ENCODE measurements at places on chromosomes 13 and 19.

DNA sequence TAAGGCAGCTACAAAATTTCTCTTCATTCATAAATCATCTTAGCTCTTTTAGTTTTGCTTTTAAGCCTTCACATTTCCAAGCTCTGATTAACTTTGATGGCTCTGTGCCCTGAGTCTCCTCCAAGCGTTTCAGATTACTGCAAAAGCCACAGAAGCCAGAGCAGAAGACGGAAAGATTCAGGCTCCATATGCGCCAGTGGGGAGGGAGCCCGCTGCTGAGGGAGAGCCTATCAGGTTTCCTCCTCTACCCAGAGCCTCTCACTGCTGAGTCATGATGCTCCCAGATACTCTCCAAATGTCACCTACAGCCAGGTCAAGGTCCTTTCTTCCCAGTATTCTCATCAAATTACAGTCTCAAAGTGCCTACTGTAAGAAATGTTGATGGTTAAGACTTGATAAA, 193.6 kb downstream of the RAP2A start:
- H3K27me3 ChIP-seq = no peaks in the 10 kb centered on the region
- no peak overlapping the region for H3K27ac ChIP-seq
- no peaks in the 10 kb centered on the region for H3K36me3 ChIP-seq
- H3K4me3 ChIP-seq = no peak overlapping the region

DNA sequence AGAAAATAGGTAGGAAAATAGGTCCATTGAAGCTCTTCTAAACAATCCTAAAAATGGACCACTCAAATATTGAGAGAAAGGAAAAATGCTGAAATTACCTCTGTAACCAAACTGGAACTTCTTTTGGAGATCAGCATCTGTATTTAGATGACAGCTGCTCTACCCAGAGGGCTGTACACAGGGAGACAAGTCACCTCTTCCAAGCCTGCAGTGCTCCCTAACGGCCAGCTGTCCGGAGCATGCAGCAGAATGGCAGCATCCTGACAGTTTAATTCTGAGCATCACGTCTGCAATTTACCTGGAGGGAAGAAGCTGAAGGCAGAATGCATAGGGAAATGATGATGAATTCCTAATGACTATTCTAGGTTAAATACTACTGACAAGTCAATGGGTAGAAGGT, 62.8 kb upstream of the DIAPH3 start:
- H3K4me1 ChIP-seq = peaks cover 2% of the 10 kb centered on the region
- H3K27me3 ChIP-seq = peaks cover 2% of the 10 kb centered on the region
- no peaks in the 10 kb centered on the region for H3K36me3 ChIP-seq
- no peak overlapping the region for H3K4me3 ChIP-seq
- H3K27ac ChIP-seq = no peak overlapping the region

DNA sequence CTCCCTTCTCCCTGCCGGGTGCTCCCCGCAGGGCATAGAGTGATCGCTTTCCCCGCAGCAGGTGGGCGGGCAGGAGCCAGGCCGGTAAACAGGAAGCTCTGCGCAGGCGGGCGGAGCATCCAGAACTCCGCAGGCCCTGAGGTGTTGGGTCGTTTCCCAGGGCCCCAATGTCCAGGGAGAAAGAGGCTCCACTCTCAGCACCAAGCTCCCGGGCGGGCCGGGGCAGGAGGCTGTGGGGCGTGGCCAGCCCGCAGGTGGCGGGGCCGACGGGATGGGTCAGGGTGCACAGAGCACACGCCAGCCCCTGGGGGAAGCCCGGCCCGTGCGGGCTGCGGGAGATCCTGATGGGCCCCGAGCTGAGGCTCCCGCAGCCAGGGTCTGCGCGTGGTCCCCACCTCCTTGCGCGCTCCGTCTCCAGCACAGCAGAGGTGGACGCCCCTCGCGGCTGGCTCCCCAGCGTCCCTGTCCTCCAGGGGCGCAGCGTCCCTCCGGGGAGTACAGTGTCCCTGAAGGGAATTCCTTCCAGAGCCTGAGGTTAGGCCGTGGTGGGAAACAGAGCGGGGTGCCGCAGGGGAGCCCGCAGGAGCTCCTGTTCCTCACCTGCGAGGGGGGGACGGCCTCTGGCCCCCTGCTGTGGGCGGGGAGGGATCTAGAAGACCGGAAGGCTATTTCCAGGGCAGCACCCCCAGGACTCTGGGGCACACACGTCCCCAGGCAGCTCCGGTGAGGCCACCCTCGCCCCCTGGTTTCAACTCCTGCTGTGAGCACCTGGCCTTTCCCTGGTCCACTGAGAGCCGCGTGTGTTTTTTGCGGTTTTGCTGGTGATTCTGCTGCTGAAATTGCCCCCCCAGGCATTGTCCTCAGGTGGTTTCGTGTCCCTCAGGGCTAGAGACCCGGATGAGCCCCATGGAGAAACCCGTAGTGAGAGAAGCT, 12.2 kb downstream of the PIP5K1C start:
- H3K27me3 ChIP-seq = no peaks in the 10 kb centered on the region
- H3K4me3 ChIP-seq = no peak overlapping the region
- peak overlapping the region; percentile 20 for H3K27ac ChIP-seq
- DNase-seq = peak; percentile 87
- H3K36me3 ChIP-seq = peaks cover 13% of the 10 kb centered on the region

GRCh38 chr19:32403291-32403995, 2.1 kb upstream of the DPY19L3 start:
- H3K27ac ChIP-seq = no peak overlapping the region
- peaks cover 2% of the 10 kb centered on the region for H3K36me3 ChIP-seq
- no peak for DNase-seq

DNA sequence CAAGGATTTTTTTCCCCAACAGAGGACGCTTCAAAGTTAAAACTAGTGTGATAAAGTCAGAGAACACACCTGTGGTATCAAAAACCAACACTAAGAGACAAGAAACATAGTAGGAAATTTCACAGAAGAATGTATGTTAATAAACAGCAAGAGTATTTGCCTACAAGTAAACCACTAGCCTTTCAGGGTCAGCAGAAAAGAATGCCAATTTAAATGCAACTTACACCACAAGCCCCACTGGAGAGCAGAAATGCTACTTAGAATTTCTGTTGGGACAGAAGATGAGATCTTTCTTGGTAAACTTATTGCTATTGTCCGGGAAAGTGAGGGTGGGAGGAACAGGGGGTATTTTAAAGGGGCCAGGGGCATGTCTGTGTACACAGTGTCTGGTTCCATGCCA, 68.6 kb downstream of the STK24 start:
- no peak overlapping the region for H3K27ac ChIP-seq
- H3K4me1 ChIP-seq = peaks cover 10% of the 10 kb centered on the region
- peaks cover 9% of the 10 kb centered on the region for H3K36me3 ChIP-seq

- no peaks in the 10 kb centered on the region for H3K4me1 ChIP-seq
- no peak overlapping the region for H3K27ac ChIP-seq
- H3K4me3 ChIP-seq = no peak overlapping the region
- H3K36me3 ChIP-seq = no peaks in the 10 kb centered on the region
- no peaks in the 10 kb centered on the region for H3K27me3 ChIP-seq
Measured at GRCh38 chr19:14972676-14973075, 7.0 kb downstream of the SLC1A6 start.

GRCh38 chr19:52735734-52736133, 890 bp upstream of the ZNF611 start:
- H3K27ac ChIP-seq = peak overlapping the region; percentile 98
- peaks cover 6% of the 10 kb centered on the region for H3K36me3 ChIP-seq
- peak; percentile 96 for DNase-seq
- H3K4me1 ChIP-seq = peaks cover 14% of the 10 kb centered on the region

GRCh38 chr13:26727633-26728032, 33.0 kb downstream of the GPR12 start:
- no peak overlapping the region for H3K4me3 ChIP-seq
- H3K4me1 ChIP-seq = no peaks in the 10 kb centered on the region
- H3K27ac ChIP-seq = no peak overlapping the region
- DNase-seq = no peak
- H3K36me3 ChIP-seq = no peaks in the 10 kb centered on the region

- no peaks in the 10 kb centered on the region for H3K36me3 ChIP-seq
- no peak for DNase-seq
- H3K4me3 ChIP-seq = no peak overlapping the region
- H3K27me3 ChIP-seq = no peaks in the 10 kb centered on the region
- H3K4me1 ChIP-seq = no peaks in the 10 kb centered on the region
- no peak overlapping the region for H3K27ac ChIP-seq
Measured at GRCh38 chr13:102103469-102103868, 298.4 kb downstream of the FGF14 start.

DNA sequence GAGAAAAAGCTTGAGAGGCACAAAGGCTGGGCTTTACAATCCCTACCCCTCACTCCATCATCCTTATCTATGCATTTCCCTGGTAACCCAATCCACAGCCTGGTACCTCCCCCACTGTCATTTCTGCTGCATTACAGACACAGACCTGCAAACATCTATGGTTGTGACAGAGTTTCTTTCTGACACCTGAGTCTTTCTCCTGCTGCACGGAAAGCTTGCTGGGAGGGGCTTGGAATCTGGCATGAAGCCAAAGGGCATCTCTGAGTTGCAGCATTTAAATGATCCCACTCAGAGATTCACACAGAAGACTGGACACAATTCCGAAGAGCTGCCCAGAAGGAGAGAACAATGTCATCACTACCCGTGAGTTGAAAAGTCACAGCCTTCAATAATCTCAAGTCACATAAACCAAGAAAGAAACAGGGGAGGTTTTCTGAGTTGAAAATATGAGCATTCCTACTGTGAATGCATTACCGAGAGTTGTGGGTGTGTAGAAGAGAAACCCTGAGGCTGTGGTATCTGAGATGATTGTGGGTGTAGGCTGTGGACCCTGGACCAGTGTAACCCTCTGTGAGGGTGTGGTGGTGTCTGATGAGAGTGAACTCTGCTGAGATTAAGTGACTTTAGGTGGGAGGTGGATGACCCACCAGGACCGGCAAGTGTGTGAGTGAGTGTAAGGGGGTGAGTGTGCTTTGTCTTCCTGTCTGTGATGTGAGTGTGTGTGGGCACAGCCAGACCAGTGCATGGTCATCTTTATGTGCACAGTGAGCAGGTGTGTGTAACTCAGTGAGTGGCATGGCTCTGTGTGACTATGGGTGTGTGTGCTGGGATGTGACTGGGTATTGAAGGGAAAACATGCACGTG, at the start of gene LGALS14:
Gene LGALS14, plus strand, starts transcription at position 301 of the 864 bp plus-strand sequence. Its CDS starts 48 bp downstream, at position 349.
- H3K27me3 ChIP-seq = no peaks in the 10 kb centered on the region
- no peaks in the 10 kb centered on the region for H3K36me3 ChIP-seq
- no peak within 1 kb of the TSS for H3K4me3 ChIP-seq
- no peak for DNase-seq
- no peak within 1 kb of the TSS for H3K27ac ChIP-seq

- DNase-seq = peak; percentile 47
- H3K4me3 ChIP-seq = no peak overlapping the region
- peaks cover 15% of the 10 kb centered on the region for H3K4me1 ChIP-seq
- no peak overlapping the region for H3K27ac ChIP-seq
- peaks cover 46% of the 10 kb centered on the region for H3K27me3 ChIP-seq
Measured at GRCh38 chr19:47021536-47022139, 2.0 kb downstream of the NPAS1 start.

DNA sequence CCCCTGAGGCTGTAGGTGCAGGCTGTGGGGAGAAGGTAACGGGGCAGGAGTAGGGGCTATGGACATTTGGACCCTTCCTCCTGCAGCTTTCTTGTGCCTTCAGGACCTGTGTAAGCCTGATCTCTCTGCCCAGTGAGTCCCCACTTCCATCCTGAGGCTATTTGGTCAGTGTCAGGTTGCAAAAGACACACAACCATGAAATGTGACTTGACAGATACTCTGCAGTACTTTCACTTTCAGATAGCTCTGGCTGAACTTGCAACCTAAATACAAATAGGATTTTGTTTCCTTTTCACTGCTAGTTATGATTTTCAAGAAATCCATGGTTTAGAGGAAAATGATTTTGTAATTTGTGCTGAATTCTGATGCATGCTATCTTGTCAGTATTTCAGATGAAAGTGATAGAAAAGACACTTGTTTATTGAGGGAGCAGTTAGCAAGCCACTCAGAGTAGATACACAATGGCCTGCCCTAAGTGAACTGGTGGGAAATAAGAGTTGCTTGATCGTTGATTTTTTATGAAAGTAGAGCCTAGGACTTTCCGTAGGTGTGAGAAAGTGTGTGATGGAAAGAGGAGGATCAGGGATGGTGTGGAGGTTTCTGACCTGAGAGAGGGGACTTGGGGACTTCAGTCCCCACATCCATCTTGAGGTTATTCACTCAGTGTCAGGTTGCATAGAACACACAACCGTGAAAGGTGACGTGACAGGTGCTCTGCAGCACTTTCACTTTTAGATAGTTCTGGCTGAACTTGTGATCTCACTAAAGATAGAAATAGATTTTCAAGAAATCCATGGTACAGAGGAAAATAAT, 18.1 kb upstream of the EID2 start:
- no peak overlapping the region for H3K4me3 ChIP-seq
- peaks cover 7% of the 10 kb centered on the region for H3K4me1 ChIP-seq
- DNase-seq = peak; percentile 24
- no peaks in the 10 kb centered on the region for H3K27me3 ChIP-seq
- H3K36me3 ChIP-seq = no peaks in the 10 kb centered on the region
- H3K27ac ChIP-seq = no peak overlapping the region

GRCh38 chr19:57366776-57367175, 3.4 kb downstream of the TRAPPC2B start:
- H3K4me3 ChIP-seq = no peak overlapping the region
- H3K27ac ChIP-seq = no peak overlapping the region
- peaks cover 9% of the 10 kb centered on the region for H3K4me1 ChIP-seq
- no peak for DNase-seq
- no peaks in the 10 kb centered on the region for H3K27me3 ChIP-seq
- H3K36me3 ChIP-seq = peaks cover 4% of the 10 kb centered on the region

- no peaks in the 10 kb centered on the region for H3K27me3 ChIP-seq
- H3K4me3 ChIP-seq = no peak overlapping the region
- H3K4me1 ChIP-seq = no peaks in the 10 kb centered on the region
- DNase-seq = no peak
- H3K36me3 ChIP-seq = peaks cover 51% of the 10 kb centered on the region
Measured at GRCh38 chr19:32615569-32615968, 34.6 kb downstream of the PDCD5 start.

- H3K4me3 ChIP-seq = no peak overlapping the region
- H3K4me1 ChIP-seq = no peaks in the 10 kb centered on the region
- no peaks in the 10 kb centered on the region for H3K27me3 ChIP-seq
- no peak overlapping the region for H3K27ac ChIP-seq
Measured at GRCh38 chr13:32535115-32535514, 3.5 kb downstream of the N4BP2L2 start.

- no peak for DNase-seq
- H3K4me1 ChIP-seq = no peaks in the 10 kb centered on the region
- no peak overlapping the region for H3K27ac ChIP-seq
- no peaks in the 10 kb centered on the region for H3K27me3 ChIP-seq
Measured at GRCh38 chr19:13962699-13963602, 10.6 kb downstream of the DCAF15 start.

GRCh38 chr13:59885076-59885475, 278.7 kb downstream of the DIAPH3 start:
- no peaks in the 10 kb centered on the region for H3K36me3 ChIP-seq
- H3K27me3 ChIP-seq = no peaks in the 10 kb centered on the region
- no peak for DNase-seq
- H3K4me1 ChIP-seq = no peaks in the 10 kb centered on the region
- no peak overlapping the region for H3K4me3 ChIP-seq

GRCh38 chr13:114066956-114067355, 65.5 kb downstream of the RASA3 start:
- no peak overlapping the region for H3K4me3 ChIP-seq
- DNase-seq = no peak

GRCh38 chr13:24927810-24928404, 163.9 kb downstream of the RNF17 start:
- H3K4me3 ChIP-seq = no peak overlapping the region
- no peaks in the 10 kb centered on the region for H3K27me3 ChIP-seq
- H3K27ac ChIP-seq = no peak overlapping the region
- no peak for DNase-seq

All from trophoblast cell (in vitro differentiated cells and primary cell).